ENCODE measurements at places on chromosomes 7 and 10. TPM values are rescaled to one million over a fixed set of nuclear protein-coding genes. Genes with fewer than 3 reads are reported as not detected.

SPDYE8 gene
- not detected for total RNA-seq

HOXA10 gene
- 12.8 TPM for total RNA-seq

PUS7 gene
- 32.6 TPM for total RNA-seq

HELLS gene
- total RNA-seq, result 70.1 TPM

ZNF37A gene
- 10.9 TPM for total RNA-seq

NUDT13 gene
- total RNA-seq, result 2.9 TPM

RAMP3 gene
- not detected for total RNA-seq

CDNF gene
- total RNA-seq, result 0.96 TPM

SLC13A1 gene
- total RNA-seq, result not detected

GRCh38 chr10:103519798-103520197, 26.3 kb downstream of the NEURL1 start:
- no peak for DNase-seq

DNA sequence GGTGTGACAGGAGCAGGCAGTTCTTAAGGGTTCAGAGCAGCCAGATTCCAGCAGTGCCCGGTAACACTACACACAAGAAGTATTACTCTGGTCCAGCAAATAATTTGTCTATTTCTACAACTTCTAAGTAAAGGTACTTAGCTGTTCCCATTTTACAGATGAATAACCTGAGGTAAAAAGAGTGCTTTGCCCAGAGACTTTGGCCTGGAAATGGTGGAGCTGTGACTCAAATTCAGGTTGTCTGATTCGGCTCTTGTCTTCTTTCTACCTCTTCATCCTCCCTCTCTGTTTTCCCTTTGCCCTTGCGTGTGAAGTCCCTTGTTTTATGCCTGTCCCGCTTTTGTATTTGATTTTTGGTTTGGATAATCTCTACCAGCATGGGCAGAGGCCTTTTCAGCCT, 17.1 kb downstream of the SFRP5 start:
- no peak for DNase-seq

DNA sequence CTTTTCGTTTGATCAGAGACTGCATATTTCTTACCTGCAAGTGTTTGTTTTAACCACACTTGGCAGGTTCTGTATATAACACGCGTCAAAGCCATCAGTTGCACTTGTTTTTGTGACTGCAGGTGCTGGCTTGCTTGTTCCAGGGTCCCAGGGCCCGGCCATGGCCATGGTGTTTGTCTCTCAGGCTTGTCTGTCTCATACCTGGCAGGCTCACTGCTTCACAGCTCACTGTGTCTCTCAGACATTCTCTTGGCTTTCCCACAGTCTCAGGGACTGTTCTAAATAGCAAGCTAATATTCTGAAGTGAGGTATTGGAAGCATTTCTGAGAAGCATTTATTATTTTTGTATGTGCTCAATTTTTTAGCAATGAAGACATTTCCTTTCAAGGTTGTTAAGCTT, 46.9 kb downstream of the GPR141 start:
- DNase-seq, result no peak

- peak; percentile 84 for DNase-seq
Measured at GRCh38 chr10:74008212-74008731, 10.4 kb downstream of the VCL start.

GRCh38 chr7:143376396-143376795, 4.7 kb upstream of the ZYX start:
- no peak for DNase-seq

- peak; percentile 37 for DNase-seq
Measured at GRCh38 chr10:115093286-115093775, at the start of gene ATRNL1. Gene ATRNL1 (plus strand): TSS chr10:115093365. CDS start chr10:115093751, 386 bp downstream.

GRCh38 chr10:127254276-127254675, 57.9 kb upstream of the INSYN2A start:
- no peak for DNase-seq

DNA sequence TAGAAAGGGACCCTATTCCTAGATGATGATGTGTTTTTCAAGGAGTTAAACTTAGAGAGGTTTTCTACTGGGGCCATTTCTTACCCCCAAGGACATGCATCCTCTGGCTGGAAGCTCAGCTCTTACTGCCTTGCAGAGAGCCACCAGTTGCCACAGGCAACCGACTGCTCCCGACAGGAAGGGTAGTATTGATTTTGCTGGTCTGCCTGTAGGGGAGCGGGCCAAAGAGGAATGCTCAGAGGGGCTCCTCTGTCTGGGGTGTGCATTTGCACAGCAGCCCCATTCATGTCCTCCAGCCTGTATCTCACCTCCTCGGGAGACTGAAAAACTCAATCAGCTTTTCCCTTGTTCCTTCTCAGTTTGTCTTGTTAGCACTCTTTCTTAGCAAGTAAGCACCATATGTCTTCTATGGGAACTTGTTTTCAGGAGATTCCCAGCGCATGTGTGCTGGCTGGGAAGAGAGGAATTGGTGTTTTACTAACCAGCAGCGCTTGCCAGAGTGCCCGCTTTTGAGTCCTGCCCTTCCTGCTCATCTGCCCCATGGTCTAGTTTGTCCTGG, 739.0 kb upstream of the GALNT17 start:
- DNase-seq, result no peak

DNA sequence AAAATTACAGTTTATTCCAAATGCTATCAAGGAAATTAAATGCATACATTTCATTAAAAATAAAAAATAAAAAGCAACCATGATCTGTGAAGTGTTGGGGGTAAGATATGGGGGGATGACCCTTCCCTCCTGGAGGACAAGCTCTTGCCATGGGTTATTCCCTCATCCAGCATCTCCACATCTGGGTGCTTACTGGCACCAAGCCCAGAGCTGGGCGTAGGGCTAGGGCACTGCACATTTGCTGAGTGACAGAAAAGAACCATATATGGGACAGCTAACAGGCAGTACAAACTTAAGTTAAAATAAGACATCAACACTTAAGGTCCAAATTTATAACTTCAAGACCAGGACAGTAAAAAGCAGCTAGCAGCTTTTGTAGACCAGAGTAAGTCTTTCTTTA, 10.2 kb downstream of the CCDC6 start:
- DNase-seq, result no peak

DNA sequence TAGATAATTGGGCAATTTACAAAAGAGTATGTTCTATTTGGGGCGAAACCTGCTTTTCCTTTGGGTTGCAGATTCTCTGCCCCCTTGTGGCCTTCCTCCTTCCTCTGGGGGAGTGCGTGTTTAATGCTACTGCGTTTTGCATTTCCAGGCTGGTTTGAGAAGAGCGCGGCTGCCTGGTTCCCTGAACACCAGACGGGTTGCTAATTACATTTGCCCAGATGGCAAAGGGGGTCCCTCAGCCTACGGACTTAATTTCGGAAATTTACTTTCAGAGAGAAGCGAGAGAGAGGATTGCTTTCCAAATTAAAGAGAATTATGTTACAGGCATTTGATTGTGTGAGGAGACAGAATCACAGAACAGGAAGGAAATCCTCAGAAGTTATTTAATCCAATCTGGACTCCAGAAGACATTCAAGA, 91.9 kb upstream of the JAZF1 start:
- DNase-seq, result peak; percentile 46

DNA sequence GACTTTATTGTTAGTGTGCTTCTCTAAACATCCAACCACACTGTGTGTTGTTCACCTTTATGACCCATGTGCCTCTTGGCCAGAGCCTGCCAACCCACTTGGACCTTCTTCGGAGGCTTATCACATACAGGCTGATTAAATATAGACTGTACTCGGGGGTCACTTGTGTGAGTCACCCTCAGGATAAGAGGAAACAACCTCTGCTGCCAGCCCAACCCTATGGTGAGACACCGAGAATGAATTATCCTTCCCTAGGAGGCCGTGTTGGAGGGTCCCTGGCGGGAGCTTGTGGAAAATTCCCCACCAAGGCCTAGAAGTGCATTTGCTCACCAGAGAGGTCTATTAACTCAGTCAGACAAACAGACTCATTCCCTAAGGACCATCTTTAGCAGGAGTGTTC, 63.0 kb downstream of the FAS start:
- no peak for DNase-seq

DNA sequence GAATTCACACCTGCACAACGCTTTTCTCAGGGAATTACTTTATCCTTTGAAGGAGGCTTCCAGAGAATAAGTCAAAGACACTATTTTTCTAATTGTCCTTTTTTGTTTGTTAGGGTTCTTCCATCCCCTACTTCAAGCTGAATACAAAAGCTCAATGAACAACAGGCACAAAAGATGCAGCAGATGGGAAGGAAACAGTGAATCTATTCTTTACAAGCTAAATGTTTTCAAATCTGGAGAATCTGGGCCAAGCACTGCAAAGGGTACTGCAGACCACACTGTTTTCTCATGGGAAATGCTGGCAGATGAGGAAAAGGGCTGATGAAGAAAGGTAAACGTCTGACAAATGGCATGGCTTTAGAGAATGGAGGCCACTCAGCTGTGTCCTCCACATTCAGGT, 18.5 kb downstream of the LIPA start:
- DNase-seq, result no peak

DNA sequence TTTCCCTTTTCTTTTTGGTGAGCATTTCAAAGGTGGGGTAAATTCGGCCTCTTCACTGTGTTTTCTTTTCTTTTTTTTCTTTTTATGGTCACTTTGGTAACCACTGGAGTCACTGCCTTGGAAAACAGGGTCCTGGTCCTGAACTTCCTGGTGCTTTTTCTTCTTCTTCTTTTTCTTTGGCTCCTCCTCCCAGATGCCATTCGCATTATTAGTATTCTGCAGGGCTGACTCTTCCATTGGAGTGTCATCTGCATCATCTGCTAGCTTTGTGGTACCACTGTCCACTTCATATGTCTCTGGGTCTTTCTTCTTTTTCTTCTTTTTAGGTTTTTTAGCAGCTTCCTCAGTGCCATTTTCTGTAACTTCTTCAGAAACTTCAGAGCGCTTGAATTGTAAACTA, 10.5 kb downstream of the POLR1F start:
- peak; percentile 37 for DNase-seq

DNA sequence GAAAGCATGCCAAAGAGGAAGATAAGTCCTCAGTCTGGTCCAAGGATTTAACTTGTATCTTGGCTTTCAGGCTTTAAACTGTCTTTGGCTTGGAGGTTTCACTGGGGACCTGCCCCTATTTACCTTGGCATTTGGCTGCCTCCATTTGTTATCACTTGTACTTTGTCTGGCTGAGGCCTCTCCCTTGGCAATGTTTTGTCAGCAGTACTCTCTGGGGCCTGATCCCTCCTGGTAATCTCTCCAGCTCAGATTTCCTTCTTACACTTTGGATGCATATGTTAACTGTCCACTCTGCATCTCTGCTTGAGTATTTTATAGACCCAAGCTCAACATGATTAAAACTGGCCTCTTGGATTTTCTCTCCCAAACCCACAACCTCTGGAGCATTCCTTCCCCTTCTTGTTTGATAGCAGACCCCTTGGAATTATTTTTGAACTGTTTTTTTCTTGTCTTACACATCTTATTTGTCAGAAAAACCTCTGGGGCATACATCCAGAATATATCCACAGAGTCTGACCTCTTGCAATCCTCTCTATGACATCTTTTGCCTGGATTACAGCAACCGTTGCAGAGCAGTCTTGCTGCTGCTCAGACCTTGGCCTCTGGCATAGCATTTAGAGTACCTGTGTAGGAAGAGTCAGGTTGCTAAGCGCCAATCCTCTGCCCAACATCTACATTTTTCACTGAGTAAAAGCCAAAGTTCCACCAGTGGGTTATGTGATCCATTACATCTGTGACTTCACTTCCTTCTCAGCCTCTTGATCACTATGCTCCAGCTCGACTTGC, 35.2 kb downstream of the ZNF487 start:
- DNase-seq, result no peak

GRCh38 chr7:139495580-139496125, 12.2 kb upstream of the KLRG2 start:
- DNase-seq, result no peak

DNA sequence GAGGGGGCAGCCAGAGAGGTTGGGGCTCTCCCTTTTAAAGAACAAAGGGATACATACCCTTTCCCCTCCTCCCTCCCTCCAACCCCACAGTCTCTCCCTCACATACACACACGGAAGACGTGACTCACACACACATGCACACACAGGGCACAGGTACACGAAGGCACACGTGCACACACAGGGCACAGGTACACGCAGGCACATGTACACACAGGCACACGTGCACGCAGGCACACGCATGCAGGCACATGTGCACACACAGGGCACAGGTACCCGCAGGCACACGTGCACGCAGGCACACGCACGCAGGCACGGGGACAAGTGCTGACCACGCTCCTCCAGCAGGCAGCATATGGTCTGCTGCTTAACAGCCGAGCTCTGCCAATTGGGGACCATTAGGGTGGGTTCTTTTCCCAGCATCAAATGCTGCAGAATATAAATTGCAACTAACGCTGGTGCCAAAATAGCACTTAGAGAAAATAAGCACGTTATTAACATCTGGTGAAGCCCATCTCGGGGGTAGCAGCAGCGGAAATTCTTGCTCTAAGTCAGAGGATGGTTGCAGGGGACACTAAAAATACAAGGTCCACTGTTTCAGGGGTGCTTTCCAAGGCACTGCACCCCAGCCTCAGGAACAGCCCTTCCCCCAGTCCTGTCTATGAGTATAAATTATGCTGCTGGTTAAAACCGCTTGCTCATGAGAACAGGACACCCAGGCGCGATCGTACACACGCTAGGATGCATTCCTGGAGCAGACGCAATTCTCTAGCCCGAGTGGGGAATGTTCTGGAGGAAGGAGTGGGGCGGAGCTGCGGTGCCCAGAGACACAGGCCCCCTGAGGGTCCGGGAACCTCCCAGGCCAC, 55.2 kb upstream of the TNRC18 start:
- DNase-seq, result no peak

DNA sequence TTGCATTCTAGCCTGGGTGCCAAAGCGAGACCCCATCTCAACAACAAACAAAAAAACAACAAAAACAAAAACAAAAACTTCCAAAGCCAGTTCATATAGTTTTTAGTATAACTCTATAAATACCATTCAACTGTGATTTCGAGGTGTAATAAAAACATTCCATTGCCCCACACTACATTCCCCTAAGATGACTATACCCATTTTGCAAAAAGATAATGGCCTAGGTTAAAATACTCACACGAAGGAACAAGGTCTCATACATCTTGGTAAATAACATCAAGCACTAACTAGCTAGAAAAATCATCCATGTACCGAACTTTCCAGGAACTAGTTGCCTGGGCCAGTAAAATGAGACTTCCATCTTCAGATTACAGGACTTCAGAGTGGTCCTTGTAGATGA, 55.4 kb downstream of the GLI3 start:
- DNase-seq, result peak; percentile 28

All from LHCN-M2 (cell line).